WERI-Rb-1 (cell line): ENCODE measurements at places on chromosomes 1 and 21.

- no peak for DNase-seq
Observed at GRCh38 chr1:33997127-33998036, 133.5 kb downstream of the HMGB4 start.

DNA sequence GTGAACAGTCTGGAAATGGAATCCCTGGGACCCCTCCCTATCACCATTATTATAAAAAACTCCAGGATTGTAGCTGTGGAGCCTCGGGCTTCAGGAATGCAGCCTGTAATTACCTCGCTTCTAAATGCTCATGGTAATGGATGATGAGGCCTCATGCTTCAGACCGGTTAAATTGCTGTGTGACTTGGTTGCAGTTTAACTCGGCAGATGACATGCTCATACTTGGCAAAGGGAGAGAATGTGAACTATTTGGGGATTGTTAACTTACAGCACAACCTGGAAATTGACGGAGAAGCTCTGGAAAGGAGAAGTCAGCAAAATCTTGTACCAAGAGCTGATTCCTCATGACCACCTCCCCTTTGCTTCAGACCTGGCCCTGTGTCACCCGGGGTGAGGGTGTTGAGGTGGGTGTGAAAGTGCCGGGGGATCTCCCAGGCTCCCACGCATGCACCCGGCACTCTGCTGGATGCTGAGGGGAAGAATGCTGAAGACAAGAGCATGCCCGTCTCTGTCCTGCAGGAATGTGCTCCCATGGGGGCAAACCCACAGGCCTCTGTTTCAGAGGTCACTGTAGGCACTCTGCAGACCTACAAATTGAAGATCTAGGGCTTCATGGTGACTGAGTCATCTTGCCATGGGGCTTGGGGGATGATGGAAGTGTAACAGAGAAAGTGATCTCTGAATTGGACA is 364.8 kb downstream of the RPS6KC1 start:
- DNase-seq = no peak

- no peak for DNase-seq
Observed at GRCh38 chr21:37899146-37899545, 17.1 kb downstream of the KCNJ6 start.

GRCh38 chr1:61255358-61255703 is 173.0 kb downstream of the NFIA start:
- DNase-seq = no peak

DNA sequence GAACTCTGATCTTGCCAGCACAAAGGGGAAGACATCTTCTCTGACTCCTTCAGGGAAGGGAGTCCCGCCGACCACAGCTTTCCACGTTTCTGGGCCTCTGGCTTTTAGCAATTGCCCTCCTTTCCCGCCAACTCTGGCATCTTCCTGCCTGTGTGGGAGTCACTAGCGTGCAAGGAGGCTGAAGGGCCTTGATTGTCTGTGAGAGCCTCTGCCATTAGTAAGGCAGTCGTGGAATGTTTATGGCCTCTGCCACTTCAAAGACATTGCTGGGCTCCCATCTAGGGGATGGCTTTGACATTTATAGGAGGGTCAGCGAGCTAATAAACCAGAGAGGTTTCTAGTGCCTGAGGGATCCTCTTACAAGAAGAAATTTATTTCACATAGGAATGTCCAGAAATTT is 14.3 kb upstream of the PROK1 start:
- DNase-seq = no peak

GRCh38 chr1:218568962-218569550 is 223.9 kb downstream of the TGFB2 start:
- no peak for DNase-seq

DNA sequence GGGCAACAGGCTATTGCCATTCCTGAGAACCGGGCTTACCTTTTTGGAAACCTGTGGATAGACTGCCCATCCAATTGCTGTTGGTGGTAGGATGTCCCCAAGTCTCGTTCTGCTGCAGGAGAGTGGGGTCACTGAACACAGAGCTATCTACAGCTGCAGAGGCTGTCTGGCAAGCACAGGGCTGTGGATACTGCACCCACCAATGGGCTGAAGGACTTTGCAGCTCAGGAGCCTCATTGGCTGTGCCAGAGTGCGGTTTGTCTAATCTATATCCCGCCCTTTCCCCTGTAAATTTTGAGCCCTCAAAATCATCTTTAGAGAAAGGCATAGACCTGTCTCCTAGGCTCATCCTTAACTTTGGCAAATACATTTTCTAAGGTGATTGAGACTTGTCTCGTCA is 15.3 kb downstream of the RNF187 start:
- DNase-seq = no peak

DNA sequence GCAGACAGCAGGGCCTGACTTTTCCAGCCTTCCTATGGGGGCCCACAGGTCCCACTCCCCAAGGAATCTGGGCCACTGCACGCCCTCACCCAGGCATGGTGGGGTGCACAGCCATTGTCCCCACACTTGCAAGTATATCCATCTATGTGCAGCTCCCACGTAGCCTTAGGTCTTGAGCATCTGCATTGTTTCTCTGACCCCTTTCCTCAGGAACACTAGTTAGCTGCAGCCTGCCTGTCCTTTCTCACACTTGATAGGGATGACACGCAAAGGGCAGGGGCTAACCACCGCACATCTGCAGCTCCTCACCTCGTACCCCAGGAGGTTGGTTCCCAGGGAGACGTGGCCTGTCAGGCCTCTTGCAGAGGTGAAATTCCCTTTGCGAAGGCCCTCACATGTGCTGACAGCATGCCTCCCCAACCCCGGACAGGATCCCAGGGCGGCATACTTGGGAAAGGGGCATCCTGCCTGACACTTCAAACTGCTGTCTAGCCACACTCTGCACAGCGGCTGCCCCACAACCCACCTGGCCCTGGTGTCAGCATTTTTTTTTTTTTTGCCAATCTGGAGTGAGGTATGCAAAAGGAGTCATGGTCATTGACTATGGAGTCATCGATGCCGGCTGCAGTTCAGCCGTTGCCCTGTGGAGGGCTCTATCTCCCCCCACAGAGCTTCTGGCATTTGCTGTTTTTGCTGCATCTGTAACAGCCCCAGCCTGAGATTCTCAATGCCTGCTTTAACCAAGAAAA is 5.0 kb downstream of the JMJD4 start:
- DNase-seq = no peak

- no peak for DNase-seq
Observed at GRCh38 chr1:38097284-38097898, 50.8 kb upstream of the POU3F1 start.

GRCh38 chr1:30801771-30802198 is 44.2 kb upstream of the LAPTM5 start:
- peak; percentile 81 for DNase-seq

DNA sequence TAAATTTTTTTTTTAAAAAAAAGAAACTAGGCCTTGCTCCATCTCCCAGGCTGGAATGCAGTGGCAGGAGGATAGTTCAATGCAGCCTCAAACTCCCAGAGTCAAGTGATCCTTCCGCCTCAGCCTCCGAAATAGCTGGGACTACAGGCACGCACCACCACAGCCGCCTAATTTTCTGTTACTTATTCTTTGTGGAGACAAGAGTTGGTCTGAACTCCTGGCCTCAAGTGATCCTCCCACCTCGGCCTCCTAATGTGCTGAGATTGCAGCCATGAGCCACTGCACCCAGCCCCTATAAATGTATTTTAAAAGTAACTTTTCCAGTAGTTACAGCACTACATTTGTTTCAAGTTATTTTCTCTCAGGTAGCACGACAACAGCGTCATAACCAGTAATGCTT is 2.3 kb downstream of the BRWD1 start:
- DNase-seq = no peak

DNA sequence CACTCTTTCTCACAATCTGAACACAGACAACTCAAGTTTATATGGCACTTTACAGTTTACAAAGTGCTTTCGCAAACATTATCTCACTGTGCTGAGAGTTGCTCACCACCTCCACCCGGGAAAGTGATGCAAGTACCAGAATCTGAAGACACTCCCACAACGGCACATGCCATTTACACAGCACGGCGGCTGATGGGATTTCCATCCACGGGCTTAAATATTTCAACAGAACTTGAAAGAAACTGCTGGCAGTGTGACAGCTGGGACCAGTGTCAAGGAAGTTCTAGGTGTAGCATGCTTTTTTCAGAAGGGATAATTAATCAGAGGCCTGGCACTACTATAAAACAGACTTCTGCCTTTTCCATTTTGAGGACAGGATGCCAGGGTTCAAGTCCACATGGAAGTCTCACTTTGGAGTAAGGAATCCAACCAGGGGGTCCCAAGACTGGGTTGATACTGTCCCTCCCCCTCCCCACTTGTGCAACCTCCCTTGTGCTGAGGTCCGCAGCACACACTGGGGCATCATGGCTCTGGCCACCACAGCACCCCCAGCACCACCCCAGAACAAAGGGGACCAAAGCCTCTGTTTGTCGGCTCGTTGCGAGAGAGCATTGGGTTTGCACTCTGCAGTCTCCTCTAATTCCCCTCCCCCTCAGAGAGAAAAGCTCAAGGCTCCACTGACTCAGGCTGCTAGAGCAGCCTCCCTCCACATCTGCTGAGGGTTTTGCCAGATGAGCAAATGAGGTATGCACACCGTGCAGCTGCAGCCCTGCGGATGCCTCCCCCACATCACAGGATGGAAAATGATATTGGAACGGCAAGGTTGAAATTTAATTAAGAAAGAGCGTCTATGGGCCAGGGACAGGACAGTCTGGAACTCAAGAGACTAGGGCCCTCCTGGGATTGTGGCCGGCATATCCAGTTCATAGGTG is 154.9 kb downstream of the TGFBR3 start:
- no peak for DNase-seq

DNA sequence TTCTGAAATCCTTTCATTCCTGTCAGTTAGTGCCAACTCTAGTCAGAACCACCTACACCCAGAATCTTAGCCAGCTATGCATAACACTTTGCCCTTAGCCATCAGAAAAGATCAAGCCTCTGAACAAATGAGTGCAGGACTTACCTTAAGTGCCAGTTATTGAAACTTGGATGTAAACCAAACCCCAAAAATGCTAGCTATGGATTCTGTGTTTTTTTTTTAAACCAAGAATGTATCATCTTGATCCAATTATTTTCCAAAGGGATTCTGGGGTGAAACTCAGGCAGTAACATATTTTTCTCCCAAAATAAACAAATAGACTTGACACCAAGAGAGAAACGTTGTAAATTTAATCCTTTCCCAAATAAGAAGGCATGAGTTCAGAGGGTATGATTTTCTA is 538.6 kb upstream of the ADAMTS5 start:
- no peak for DNase-seq

DNA sequence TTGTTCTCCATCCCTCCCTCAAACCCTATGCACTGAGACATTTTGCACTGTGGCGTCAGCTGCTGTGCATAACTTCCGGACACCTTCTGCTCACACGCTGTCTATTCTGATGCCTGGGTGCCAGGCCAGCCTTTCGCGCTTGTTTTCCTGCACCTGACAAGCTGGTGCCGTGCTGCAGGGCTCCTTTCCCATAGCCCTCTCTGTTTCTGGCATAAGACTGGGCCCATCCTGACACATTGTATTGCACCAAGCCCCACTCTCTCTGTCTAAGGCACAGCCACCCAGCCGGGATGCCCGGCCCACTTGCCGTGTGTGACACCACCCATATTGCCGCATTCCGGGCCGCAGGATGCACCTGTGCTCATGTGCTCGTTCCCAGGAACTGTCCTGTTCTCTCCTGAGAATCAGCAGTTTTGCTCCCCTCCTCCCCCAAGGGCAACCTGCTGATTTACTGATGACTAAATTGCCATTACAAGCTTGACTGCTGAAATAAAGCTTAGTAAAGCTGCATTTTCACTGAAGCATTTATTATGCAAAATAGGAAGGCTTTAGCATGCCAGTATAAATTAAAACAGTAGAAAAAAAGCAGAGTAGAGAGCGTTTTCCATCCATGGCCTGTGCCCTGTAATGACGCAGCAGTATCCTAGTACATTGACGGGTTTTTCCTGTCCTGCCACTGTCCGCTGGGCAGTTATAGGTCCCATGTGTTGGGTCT is 88.0 kb downstream of the CD247 start:
- DNase-seq = no peak

- DNase-seq = no peak
Observed at GRCh38 chr1:32339363-32339978, 3.4 kb upstream of the MARCKSL1 start.

DNA sequence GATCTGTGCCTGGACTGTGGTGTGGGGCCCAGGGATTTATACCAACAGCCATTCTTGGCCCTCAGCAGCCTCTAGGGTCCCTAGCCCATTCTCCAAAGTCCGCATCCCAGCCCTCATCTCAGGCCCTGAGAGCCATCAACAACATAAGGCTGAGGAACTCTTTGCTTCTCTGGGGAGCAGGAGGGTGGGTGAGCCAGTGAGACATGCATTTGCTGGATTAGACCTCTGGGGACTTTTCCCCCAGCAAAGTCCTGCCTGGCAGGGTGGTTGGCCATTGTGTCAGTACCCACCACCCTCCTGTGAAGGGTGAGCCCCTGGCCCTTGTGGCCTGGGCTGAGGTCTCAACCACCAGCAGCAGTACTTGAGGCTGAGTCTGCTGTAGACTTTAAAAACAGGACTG is 24.2 kb upstream of the FAM20B start:
- no peak for DNase-seq

GRCh38 chr1:74830766-74831165 is 97.8 kb downstream of the TYW3 start:
- DNase-seq = no peak

- no peak for DNase-seq
Observed at GRCh38 chr1:97906567-97907241, 14.1 kb downstream of the DPYD start.

- DNase-seq = no peak
Observed at GRCh38 chr21:34154878-34155277, 81.5 kb downstream of the MRPS6 start.

DNA sequence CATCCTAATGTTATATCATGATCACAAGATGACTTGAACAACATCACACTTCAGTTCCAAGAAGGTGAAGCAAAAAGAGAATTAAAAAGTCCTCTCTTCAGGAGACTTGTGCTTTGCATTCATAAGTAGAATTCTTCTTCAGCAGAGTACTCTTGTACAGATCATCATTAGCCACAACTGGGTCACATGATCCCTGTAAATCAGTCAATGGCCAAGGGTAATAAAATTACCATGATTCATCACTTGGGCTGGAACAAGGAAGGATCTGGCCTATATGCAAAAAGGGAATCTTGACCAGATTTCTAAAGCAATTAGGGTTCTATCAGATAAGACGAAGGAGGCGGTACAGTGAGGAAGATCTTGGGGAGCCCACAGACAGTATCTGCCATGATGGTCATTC is 458.0 kb upstream of the DEPDC1 start:
- no peak for DNase-seq

DNA sequence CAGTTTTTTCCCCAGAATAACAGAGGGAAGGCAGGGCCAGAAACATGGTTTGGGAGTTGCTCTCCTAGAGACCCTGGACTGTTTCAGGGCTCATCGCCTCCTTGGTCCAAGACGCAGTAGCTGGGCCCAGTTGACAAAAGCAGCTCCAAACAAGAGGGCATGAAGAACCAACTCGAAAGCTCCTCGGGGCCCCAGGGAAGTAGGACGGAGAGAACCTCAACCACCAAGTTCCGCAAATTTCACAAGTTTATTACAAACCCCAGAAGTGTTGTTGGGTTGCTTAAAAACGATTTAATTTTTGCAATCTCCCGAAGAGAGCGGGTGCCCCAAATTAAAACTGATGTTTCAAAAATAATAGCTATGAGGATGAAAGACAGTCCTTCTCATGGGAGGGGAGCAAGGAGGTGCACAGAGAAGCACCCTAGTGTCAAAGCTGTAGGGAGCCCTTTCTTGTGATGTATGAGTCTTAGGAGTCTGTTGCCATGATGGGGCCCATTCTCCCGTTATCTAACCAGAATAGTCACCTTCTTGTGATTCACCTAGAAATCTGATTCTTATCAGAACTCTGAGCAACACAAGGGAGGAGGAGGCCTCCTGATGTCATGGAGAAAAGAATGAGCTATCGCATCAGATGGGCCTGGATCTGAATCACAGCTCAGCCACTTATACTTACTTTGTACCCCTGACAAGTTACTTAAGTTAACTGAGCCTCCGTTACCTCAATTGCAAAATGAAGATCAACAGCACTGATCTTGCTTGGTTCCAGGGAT is 165.7 kb upstream of the IRF2BP2 start:
- no peak for DNase-seq
